Amniotic stem cell (primary cell): ENCODE measurements at places on chromosomes 13 and 19.

DNA sequence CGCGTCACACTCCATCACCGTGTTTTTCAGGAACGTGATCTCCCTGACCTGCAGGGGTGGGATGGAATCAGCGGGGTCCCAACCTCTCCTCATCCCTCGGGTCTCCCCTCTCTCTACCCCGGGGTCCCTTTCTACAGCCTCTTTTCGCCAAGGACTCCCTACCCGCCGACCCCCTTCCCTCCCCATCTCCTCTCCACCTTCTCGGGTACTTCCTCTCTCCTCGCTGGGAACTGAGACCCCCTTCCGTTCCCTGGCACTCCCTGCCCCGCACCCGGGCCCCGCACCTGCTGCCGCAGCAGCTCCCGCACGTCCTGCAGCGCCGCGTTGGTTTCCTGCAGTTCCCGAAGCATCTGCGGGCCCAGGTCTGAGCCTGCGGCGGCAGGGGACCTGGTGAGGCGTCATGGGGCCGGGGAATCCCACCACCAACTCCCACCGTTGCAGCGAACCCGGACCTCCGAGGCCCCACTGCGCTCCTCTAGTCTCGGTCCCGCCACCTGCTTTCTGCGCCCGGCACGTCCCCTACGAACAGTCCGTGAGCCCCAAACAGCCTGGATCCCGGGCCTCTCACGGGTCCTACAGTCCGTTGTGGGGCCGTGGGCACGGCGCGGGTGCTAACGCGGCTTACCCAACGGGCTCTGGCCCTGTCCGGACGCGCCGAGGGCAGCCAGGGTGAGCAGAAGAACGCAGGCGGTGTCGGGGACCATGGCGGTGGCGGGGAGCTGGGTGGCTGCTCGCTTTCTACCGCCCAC, at the start of gene COMP:
Gene COMP, minus strand, starts transcription at position 740 of the 749 bp plus-strand sequence. Its CDS starts 36 bp downstream, at position 704.
- DNase-seq = no peak

DNA sequence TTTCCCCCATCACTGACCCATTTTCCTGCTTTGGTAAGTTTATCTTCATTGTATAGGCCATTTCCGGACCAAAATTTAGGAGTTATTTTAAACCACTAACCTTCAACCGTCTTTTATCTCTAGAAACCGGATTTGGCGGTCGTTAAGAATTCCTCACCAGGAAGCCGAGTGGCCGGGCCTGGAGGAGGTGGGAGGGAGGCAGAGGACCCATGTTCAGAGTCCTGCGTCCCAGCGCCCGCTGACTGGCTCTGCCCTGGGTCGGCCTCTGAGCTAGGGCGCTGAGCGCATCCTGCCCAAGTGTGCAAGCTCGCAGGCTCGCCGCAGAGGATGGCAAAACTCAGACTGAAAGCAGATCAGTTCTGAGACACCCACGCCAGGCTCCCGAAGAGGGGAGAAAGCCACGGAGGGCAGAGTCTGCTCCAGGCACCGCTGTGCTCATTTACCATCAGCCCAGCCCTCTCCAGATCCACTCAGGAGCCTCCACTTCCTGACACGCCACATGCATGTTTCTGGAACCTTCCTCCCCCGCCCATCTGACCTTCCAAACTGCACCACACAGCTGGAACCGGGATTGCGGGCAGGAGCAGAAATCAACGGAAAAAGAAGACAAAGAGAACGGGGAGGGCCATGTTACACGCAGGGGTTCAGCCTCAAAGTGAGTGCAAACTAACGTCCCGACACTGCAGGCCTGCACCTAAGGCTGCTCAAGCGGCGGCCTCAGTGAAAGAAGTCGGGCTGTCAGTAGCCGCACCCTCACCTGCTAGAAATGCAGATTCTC, 8.3 kb downstream of the COL4A1 start:
- no peak for DNase-seq

DNA sequence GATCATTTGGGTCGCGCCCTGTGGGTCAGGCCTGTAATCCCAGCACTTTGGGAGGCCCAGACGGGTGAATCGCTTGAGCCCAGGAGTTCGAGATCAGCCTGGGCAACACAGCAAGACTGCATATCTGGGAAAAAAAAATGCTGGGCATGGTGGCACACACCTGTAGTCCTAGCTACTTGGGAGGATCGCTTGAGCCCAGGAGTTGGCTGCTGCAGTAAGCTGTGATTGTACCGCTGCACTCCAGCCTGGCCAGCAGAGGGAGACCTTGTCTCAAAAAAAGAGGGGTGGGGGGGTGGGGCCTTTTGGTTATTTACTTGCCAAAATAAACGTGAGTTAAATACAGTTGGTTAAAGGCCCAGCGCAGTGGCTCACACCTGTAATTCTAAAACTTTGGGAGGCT, 9.8 kb upstream of the ZNF544 start:
- no peak for DNase-seq

- DNase-seq = no peak
Observed at GRCh38 chr13:24651718-24652345, 28.4 kb upstream of the ATP12A start.

GRCh38 chr19:17445526-17446165, 2.8 kb downstream of the TMEM221 start:
- DNase-seq = no peak

DNA sequence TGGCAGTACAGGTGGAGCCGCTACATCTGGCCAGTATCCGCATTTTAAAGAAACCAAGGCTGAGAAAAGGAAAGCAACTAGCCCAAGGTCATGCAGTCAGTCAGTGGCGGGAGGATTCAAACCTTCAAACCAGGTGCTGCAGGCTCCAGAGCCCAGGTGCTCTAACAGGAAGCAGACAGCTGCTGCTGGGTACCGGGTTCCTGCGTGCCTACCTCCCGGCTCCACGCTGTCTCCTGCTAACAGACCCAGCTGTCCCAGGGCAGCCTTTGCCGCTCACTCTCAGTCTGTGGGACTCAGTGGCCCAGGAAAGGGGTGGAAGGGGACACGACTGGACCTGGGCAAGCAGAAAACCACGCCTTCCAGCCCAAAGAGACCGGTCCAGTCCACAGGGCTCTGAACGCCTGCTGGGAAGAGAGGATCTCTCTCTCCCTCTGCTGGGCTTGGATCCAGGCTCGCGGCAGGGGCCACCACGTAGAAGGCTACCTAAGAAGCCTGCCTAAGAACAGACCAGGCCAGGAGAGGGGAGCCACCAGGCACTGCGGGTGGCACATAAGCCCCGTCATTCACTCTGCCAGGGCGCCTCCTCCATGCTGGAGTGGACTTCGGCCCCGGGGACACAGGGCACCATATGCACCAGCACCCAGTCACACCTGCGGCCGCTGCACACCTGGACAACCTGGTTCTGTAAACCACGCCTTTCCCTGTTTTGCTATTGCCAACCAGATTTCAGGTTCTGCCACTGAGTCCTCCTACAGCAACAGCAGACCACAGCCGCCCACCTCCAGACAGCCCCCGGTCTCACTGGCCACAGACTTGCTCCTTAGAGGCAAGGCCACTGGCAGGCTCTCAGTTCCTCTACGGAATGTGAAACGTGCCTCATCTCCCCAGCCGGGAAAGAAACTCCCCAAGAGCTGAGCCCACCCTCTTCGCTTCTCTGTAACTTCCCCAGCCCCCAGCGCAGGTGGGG, 4.6 kb downstream of the DAPK3 start:
- no peak for DNase-seq

DNA sequence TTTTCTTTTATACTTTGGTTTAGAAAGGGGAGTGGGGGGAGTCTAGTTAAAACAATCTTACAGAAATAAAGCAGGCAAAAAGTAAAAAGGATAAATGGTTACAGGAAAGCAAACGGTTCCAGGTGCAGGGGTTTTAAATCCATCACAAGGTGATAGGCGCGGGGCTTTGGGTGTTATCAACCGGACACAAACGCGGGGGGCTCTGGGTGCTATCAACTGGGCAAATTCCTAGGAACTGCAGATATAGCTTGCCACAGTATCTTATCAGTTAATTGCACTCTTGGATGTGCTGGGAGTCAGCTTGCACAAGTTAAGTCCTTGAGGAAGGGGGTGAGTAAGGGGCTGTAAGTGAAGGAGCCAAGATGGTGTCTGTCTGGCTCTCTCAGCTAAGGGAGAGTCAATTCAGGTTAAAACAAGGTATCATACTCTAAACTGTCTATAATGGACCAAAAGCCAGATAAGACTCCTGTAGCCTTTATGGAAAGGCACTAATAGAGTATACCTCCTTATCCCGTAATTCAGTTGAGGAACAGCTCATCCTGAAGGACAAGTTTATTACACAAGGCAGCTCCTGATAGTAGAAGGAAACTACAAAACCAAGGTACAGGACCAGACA, 32.6 kb upstream of the ZSCAN5A start:
- no peak for DNase-seq

DNA sequence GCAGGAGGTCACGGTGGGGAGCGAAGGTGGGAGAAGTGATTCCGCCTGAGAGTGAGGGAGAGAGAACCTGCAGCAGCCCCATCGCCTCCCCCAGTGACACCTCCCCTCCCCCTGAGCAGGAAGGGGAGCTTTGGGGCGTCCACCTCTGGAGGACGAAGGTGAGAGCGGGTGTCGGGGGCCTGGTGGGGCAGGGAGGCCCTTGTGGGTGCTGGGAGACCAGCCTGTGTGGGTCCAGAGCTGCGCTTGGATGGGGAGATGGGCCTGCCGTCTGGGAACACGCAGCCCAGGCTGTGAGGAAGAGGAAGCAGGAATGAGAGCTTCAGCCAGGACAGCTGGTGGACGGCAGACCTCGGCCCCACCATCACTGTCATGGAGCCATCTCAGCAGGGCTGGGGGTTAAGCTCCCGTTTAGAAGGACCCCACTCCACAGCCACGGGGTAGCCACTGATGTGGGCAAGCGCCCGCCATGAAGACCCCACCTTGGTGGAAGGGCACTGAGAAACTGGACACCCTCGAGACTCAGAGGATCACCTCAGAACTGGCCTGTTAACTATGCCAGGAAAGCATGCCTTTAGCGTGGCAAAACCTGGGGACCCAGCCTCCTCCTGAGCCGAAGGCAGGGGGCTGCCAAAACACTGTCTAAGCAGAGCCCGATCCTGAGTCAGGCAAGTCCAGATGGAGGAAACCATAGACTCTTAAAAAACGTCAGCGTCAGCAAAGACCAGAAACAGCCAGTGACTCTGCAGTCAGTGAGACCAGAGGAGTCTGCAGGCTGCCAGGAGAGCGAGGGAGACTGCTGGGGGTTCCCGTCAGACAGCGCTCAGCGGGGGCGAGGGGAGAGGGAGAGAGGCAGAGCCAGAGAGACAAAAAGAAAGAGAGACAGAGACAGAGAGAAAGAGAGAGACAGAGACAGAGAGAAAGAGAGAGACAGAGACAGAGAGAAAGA, 6.4 kb upstream of the PROZ start:
- peak; percentile 11 for DNase-seq

DNA sequence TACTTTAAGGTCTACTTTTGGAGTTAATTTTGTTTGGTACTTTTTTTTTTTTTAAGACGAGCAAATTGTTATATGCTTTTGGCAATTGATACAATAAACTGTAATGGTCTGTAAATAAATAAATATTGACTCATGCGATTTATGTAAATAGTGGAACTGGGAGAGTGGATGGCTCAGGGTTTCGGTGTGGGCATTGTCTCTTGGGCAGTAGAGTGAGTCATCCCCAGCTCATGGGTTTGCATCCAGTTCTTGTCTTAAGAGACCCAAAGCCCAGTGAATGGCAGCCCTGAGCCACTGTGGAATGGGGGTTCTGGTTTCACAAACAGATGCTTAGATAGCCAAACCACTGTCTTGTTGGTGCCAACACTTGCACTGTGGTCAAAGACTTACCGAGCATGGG, 33.0 kb downstream of the FGF9 start:
- DNase-seq = no peak

GRCh38 chr19:1147934-1148549, 26.0 kb downstream of the SBNO2 start:
- DNase-seq = no peak

DNA sequence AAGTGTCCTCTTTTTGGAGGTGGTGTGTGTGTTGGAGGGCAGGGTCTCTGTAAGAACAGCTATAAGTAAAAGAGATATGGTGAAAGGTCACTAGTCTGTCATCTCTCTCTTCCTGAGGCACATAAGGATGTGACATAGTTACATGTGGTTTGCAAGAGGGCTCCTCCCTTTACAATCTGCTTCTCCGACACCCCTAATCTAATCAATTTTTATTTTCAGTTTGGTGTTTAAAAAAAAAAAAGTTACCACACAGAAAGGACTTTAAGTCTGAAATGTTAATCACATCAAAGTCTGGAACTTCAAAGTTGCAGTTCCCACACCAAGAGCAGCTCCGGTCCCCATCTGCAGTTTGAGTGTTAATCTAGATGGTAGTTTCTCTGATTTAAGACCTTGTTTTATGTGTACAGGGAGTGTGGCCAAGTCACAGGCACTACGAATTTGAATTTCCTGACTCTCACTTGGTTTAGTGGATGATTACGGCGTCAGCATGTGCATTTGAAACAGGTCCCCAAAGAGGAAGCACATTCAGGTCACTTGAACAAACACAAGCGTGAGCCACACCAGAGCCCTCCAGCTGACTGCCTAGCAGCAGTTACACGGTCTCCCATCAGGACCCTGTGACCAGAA, 53.1 kb downstream of the FOXO1 start:
- DNase-seq = no peak

DNA sequence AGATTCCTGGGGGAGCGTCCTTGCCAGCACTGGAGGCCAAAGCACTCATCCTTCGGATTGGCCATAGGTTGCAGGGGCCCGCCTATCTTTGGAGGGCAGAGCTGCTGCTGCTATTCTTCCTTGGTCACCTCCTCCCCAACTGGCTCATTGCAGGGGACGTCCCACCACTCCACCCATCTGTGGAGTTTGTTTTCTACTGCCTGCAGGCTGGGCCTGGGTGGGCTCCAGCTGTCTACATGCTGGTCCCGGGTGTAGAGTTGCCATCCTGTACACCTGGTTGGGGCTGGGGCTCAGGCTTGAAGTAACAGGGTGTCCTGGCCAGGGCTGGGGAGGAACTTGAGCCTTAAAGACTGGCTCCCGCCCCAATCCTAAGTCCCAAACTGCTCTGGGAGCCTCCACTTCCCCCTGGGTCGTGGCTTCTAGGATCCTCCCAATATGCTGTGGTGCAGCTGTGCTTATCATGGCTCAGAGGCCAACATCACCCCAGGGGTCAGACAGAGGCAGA, 2.1 kb downstream of the RNF225 start:
- no peak for DNase-seq

- no peak for DNase-seq
Observed at GRCh38 chr13:25213715-25214114, 41.6 kb upstream of the AMER2 start.

- no peak for DNase-seq
Observed at GRCh38 chr13:28495538-28496187, 735 bp upstream of the FLT1 start.

GRCh38 chr13:24280720-24281119, 28.7 kb upstream of the C1QTNF9 start:
- no peak for DNase-seq

DNA sequence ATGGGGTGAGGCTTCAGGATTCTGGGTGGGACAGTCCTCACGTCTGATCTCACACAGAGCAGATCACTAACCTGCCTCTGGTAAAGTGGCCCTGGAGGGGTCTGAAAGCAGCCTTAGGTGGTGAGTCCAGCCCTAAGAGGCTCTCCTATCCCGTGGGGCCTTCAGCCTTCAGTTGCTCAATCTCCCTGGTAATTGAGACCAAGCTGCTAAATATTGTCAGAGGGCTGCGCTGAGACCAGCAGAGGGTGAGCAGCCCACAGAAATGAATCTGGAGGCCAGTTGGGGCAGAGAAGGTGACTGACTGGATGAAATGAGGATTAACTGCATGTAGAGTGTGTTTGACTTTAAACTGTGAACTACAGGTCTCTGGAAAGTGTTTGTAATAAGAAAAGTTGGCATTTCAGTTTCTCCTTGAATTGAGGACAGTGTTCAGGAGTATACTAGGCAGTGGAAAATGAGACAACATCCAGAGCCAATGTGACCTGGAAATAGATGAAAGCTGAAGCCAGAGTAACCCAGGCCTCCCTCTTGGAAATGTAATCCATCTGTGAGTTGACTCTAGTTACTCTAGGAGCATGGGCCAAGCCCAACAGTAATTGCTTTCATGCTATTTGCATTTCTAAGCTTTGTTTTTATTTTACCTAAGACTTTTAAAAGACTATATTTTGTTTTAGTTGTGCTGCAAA, 14.3 kb upstream of the HSPH1 start:
- no peak for DNase-seq
